Endothelial cell of umbilical vein (primary cell): ENCODE measurements at places on chromosomes 2 and 18. TPM values are rescaled to one million over a fixed set of nuclear protein-coding genes. Genes with fewer than 3 reads are reported as not detected.
A peak's percentile ranks its signal among the peaks of the same experiment; 100 is the strongest.

The L3MBTL4 gene
- total RNA-seq = 0.18 and 0.80 TPM in 2 replicates

The PDE11A gene
- 0.25 and 0.51 TPM in 2 replicates for total RNA-seq

The FAM110C gene
- not detected in 2 replicates for total RNA-seq

The RBM43 gene
- total RNA-seq = 6.4 and 6.5 TPM in 2 replicates

The POTEC gene
- total RNA-seq = not detected in 2 replicates

The LRATD1 gene
- total RNA-seq = not detected in 2 replicates

The ZAP70 gene
- not detected in 2 replicates for total RNA-seq

The SKOR2 gene
- total RNA-seq = not detected in 2 replicates

The MARCO gene
- total RNA-seq = not detected in 2 replicates

The APLF gene
- total RNA-seq = 2.3 and 2.4 TPM in 2 replicates

DNA sequence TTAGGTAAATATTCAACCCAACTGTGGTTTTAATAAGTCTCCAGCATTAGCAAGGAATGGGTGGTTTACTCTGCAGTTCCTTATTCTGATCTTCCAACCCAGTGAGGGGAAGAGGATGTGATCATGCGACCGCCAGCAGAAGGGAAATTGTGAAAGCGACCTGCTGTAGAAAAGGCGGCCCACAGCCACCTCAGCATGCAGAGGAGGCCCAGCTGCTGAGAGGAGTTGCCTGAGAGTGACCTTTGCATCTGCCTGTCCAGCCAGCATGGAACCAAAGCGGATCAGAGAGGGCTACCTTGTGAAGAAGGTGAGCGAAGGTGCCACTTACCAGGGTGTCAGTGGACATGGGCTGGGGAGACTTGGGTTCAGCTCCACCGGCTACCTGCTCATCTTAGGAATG is at the start of gene PLEK:
Gene PLEK, plus strand, starts transcription at position 196 of the 400 bp plus-strand sequence. Its CDS starts 70 bp downstream, at position 266.
- DNase-seq = no peak

- no peak for DNase-seq
These were observed 814.2 kb upstream of the SLC39A10 start for GRCh38 chr2:194842871-194843270.

DNA sequence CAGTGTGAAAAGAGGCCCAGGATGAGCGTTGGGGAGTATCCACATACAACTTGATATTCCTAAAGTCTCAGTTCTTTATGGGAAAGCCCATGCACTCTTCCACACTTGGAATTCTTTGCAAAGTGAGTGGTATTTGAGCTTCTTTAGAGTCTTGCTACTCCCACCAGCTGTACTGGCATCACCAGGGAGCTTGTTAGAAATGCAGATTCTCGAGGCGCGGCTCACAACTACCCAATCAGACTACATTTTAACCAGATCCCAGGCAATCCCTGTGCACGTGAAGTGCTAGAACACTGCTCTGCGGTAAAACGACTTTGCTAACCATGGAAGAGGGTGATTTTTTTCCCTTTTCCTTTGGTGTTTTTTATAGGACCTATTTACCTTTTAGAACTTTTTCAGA is 184.7 kb downstream of the NEDD4L start:
- DNase-seq = no peak

GRCh38 chr2:41741951-41742595 is 305.7 kb upstream of the PKDCC start:
- no peak for DNase-seq

DNA sequence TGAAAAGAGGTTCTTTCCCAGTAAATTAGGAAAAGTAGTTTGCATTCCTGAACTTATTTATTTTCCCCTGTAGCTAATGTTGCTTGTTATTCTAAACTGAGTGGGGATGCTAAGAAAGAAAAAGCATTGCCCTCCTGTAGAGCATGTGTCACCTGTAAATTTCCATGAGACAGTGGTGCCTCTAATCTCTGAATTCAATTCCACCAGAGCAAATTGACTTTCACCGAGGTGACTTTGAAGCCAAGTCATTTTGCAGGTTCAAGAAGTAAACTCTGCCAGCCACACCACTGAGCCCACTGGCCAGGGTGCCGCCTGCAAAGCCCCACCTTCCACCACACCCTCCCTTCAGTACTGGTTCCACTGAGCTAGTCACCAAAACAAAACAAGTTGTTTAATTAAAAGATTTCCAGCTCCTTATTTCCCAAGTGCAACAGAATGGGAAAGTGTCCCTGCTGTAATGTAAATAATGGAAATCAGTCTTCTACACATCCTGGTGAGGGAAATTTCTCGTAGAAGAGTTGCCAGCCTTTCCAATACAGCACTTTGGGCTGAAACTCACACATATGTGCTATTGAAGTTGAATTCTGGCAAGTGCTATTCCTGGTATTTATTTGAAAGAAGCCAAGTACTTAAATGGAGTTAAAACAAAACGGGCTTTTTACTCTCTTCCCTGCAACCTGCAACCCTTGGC is 254.8 kb downstream of the RNF152 start:
- no peak for DNase-seq

DNA sequence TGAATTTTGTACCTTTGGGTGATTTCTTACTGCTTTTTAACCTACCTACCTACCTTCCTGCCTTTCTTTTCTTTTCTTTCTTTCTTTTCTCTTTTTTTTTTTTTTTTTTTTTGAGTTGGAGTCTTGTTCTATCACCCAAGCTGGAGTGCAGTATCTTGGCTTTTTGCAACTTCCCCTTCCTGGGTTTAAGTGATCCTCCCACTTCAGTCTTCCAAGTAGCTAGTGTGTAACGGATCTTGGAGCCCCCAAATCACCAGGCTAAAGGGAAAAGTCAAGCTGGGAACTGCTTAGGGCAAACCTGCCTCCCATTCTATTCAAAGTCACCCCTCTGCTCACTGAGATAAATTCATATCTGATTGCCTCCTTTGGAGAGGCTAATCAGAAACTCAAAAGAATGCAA is 61.3 kb downstream of the DDX18 start:
- DNase-seq = no peak

- DNase-seq = no peak
These were observed 82.1 kb downstream of the CERS6 start for GRCh38 chr2:168538133-168538532.

GRCh38 chr18:34322365-34323289 is 97.9 kb upstream of the NOL4 start:
- DNase-seq = peak; percentile 65

DNA sequence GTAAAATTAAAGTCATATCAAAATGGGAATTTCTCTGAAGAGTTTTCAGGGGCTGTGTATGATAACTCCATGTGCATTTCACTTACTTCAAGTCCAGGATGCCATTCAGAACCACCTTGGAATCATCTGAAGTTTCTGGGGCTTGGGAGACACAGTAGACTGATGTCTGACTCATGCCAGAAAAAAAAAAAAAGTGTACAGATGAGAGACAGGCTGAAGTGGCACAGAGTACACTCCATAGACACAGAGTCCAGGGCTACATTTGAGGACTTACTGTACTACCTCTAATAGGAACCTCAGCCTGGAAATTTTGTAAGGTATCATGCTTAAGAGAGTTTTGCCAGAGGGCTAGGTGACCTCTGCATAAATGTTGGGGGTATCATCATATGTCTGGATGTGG is 92.0 kb downstream of the SS18 start:
- DNase-seq = no peak

DNA sequence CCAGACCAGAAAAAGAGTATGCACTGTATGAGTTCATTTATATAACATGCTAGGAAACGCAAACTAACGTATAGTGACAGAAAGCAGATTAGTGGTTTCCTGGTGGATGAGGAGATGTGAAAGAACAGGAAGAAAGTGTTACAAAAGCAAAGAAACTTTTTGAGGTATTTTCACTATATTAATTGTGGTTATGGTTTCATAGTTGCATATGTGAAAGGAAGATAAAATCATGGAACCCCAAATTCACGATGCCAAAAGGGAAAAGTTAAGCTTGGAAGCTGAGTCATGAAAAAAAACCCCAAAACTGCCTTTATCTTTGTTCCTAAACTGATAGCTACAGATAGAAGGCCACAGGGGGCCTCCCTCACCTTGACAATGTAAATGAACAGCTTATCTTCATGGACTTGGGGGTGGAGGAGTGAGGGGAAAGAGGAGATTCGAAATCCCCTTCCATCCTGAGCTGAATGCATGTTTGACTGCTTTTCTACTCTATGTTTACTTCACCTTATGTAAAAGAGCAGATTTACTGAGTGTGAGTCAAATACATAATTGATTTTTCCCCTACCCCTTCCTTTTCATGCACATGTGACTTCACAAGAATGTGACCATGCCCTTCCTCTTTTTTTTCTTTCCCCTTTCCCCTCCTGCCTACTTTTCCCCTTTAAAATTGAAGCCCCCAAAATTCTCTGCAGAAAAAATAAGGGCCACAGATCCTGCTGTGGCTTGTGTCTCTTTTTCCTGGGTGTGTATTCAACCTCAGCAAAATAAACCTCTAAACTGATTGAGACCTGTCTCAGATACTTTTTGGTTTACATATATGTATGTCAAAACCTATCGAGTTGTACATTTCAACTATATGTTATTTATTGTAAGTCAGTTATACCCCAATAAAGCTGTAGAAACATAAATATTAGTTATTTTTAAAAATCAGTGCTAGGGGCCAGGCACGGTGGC is 100.1 kb upstream of the TLK1 start:
- no peak for DNase-seq

- DNase-seq = peak; percentile 14
These were observed 49.4 kb downstream of the ETAA1 start for GRCh38 chr2:67446491-67446911.

GRCh38 chr2:236180831-236181453 is 12.8 kb upstream of the GBX2 start:
- DNase-seq = peak; percentile 88

GRCh38 chr2:97935719-97936161 is 60.0 kb downstream of the TMEM131 start:
- no peak for DNase-seq

- DNase-seq = no peak
These were observed 347.8 kb downstream of the ALK start for GRCh38 chr2:29573612-29574011.

DNA sequence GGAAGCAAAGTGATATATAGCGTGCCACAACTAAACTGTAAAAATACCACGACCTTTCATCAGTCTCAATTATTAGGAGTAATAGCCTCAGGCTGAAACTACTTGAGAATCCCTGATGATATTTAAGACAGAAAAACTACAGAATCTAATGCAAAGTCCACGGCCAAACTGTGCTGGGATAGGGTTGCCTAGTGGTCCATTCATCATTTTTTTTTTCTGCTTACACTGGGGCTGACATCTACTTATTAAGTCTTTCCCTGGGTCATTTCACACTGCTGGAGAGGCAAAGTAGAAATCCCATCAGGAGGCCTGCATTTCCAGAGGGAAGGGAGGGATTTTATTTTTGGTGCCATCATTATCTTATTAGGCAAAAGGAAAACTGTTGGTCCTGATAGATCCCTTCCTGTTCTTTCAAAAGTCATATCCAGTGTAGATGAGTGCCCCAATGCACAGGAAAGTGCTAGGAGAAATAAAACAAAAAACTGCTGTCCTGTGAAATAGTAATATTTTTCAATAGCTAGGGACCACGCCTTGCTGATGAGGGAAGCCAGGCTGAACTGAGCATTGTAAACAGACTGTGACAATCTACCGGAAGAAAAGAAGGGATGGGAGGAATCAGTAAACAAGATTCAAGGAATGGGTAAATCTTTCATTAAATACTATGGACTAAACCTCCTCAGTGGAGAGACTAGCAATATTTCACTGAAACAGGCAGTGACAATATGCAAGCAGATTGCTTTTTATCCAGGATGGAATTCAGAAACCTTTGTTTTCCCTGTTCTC is 644.3 kb downstream of the IRS1 start:
- DNase-seq = no peak

GRCh38 chr2:223442847-223443246 is 159.3 kb downstream of the SCG2 start:
- DNase-seq = no peak

DNA sequence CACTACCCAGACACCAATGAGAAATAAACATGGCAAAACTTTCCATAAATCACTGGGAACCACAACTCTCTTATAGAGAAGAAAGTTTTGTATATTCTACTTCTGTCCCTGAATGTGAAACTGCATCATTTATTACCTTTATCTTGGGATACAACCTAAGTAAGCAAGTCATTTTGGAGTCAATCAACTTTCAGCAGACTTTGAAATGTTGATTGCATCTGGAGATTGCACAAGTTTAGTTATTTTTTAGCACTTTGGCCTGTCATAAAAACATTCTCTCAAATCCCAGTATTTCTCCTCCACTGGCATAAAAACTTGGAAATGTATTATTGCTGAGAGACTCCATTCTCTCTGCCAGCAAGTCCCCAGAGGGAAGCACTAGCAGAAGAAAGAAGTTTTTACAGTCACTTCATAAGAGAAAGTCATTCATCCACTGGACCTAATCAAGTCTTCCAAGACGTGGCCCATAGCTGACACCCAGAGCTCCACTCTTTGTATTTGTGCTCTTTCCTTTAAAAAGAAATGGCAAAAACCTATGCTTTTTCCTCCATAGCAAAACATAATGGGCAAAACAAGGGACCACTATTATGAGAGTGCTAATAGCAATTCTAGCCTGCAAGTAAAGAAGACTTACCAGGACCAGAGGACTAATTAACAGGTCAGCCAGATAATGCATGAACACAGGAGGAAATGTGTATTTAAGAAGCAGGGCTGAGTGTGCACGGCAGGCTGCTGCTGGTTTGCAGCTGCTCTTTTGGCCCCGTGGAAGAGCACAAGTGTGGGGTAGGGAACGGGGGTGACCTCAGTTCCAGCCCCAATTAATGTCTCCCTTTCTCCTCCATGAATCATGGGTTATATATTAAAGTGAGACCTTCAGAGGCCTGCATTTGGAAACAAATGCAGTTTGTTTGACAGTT is 171.5 kb downstream of the INO80D start:
- no peak for DNase-seq

DNA sequence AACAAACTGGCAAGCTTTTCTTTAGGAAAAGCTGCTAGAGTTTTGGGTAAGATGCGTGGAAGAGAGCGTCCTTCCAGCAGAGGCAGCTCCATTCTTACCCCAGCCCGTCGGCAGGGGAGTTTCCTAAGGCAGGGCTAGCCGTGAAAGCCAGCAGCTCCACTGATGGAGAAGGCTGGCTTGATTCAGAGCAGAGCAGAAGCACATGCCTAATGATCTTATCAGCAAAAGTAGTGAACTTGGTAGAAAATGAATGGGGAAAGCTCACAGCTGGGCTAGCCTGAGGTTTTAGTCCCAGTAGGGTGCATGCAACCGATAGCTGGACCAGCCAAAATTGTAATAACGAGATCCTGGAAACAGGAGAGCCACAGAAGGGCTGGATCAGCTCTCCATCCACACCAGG is 20.8 kb downstream of the LAMA1 start:
- DNase-seq = no peak

DNA sequence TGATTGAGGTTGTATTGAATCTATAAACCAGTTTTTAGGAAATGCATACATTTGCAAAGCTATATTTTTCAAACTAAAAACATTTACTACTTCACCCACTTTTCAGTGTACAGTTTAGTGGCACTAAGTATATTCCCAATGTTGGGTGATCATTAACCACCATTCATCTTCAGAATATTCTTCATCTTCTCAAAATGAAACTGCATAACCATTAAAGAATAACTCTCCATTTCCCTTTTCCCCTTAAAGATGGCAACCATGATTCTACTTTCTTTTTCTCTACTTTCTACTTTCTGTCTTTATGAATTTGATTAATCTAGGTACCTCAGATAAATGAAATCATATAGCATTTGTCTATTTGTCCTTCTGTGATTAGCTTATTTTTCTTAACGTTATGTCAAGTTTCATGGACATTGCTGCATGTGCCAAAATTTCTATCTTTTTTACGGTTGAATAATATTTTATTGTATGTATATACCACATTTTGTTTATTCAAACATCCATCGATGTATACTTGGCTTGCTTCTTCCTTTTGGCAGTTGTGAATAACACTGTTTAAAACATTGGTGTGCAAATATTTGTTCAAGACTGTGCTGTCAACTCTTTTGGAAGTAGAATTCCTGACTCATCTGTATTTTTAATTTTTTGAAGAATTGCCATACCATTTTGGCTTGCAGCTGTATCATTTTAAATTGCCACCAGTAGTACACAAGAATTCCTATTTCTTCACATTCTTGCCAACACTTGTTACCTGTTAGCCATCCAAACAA is 104.9 kb downstream of the RPRM start:
- no peak for DNase-seq
